ENCODE measurements at places on chromosomes 6 and 20.

GRCh38 chr6:138785079-138785478 is 10.8 kb upstream of the ECT2L start:
- DNase-seq: no peak

DNA sequence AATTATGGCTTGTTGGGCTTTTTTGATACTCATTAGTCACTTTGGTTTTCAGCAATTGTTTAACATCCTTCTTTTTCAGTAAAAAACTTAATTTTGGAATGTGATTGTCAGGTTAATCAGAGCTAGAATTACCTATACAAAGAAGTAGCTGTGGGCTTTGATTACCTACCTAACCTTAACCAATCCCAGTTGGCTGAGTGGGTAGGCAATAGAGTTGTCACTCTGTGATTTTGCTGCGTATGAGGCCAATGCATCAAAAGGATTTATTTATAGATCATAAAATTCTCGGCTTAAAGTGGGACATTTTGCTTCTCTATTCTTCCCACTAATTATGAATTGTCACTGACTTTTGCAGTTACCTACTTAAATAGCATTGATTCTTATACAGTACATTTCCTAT is 111.4 kb downstream of the PHACTR1 start:
- no peak for DNase-seq

- DNase-seq: no peak
Measured at GRCh38 chr6:85756982-85757381, 114.3 kb upstream of the SYNCRIP start.

GRCh38 chr6:156347246-156347645 is 429.9 kb upstream of the ARID1B start:
- no peak for DNase-seq

DNA sequence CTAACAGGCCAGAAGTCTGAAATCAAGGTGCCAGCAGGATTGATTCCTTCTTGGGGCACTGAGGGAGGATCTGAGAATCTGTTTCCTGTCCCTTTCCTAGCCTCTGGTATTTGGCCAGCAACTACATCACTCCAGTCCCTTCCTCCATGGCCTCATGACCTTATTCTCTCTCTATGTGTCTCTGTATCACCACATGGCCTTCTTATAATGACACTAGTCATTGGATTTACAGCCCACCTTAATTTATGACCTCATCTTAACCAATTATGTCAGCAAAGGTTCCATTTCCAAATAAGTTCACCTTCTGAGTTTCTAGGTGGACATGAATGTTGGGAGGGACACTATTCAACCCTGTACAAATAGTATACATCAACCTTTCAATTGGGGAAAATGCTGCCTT is 29.3 kb downstream of the SCML4 start:
- no peak for DNase-seq

- DNase-seq: no peak
Measured at GRCh38 chr20:8095648-8096572, 36.2 kb upstream of the PLCB1 start.

GRCh38 chr20:58971429-58971828 is 9.6 kb upstream of the NELFCD start:
- no peak for DNase-seq

GRCh38 chr6:2257363-2257762 is 12.0 kb upstream of the GMDS start:
- DNase-seq: no peak

GRCh38 chr6:14724549-14724948 is 521.3 kb upstream of the JARID2 start:
- no peak for DNase-seq

DNA sequence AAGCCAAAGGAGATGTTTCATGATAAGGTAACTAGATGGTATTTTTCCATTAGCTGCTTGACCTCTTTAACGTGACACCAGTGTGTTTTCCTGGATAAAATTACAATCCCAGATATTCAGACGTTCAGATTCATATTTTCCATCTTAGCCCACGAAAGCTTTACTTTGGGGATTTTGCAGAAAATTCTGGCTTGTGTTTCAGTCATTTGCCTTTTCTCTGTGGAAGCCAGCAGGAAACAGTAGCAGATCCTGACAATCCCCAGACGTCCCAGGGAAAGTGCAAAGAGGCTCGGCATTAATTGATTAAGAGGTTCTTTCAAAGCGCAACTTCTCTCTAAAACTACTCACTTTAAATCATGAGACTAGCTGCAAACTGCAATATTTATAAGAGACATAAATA is 243.6 kb downstream of the UST start:
- DNase-seq: no peak
